Progenitor cell of endocrine pancreas (in vitro differentiated cells): ENCODE measurements at places on chromosomes 3 and 15. TPM values are rescaled to one million over a fixed set of nuclear protein-coding genes. Genes with fewer than 3 reads are reported as not detected.
A peak's percentile ranks its signal among the peaks of the same experiment; 100 is the strongest.

GRCh38 chr15:31605467-31605931 is 278.9 kb downstream of the KLF13 start:
- no peak for DNase-seq
- peaks cover 6% of the 10 kb centered on the region for H3K4me1 ChIP-seq
- H3K27me3 ChIP-seq, result no peaks in the 10 kb centered on the region

- DNase-seq, result no peak
- no peaks in the 10 kb centered on the region for H3K27me3 ChIP-seq
- peaks cover 9% of the 10 kb centered on the region for H3K36me3 ChIP-seq
- H3K4me3 ChIP-seq, result no peak within 1 kb of the TSS
- peaks cover 3% of the 10 kb centered on the region for H3K4me1 ChIP-seq
Observed at GRCh38 chr3:42090973-42091731, at the start of gene TRAK1. Gene TRAK1 (plus strand): TSS chr3:42091357. CDS start chr3:42091470, 113 bp downstream.

GRCh38 chr15:63675263-63675662 is 78.1 kb downstream of the FBXL22 start:
- peaks cover 5% of the 10 kb centered on the region for H3K4me1 ChIP-seq
- DNase-seq, result no peak
- no peaks in the 10 kb centered on the region for H3K27me3 ChIP-seq

- no peaks in the 10 kb centered on the region for H3K36me3 ChIP-seq
- H3K4me3 ChIP-seq, result peak overlapping the region; percentile 86
- peaks cover 42% of the 10 kb centered on the region for H3K27me3 ChIP-seq
- peak overlapping the region; percentile 81 for H3K27ac ChIP-seq
Observed at GRCh38 chr3:171460725-171461524, 720 bp upstream of the TNIK start.

- H3K27ac ChIP-seq, result no peak overlapping the region
- H3K27me3 ChIP-seq, result peaks cover 14% of the 10 kb centered on the region
- no peaks in the 10 kb centered on the region for H3K4me1 ChIP-seq
- H3K36me3 ChIP-seq, result no peaks in the 10 kb centered on the region
- H3K4me3 ChIP-seq, result no peak overlapping the region
- no peak for DNase-seq
Observed at GRCh38 chr3:23000371-23000770, 202.8 kb upstream of the UBE2E2 start.

GRCh38 chr3:177410730-177411129 is 213.4 kb upstream of the TBL1XR1 start:
- H3K4me3 ChIP-seq, result no peak overlapping the region
- no peaks in the 10 kb centered on the region for H3K27me3 ChIP-seq
- H3K27ac ChIP-seq, result no peak overlapping the region

GRCh38 chr3:179072100-179072438 is 460 bp upstream of the ZMAT3 start:
- H3K27ac ChIP-seq, result no peak overlapping the region
- peaks cover 15% of the 10 kb centered on the region for H3K4me1 ChIP-seq
- peaks cover 4% of the 10 kb centered on the region for H3K36me3 ChIP-seq
- H3K27me3 ChIP-seq, result no peaks in the 10 kb centered on the region
- DNase-seq, result no peak

DNA sequence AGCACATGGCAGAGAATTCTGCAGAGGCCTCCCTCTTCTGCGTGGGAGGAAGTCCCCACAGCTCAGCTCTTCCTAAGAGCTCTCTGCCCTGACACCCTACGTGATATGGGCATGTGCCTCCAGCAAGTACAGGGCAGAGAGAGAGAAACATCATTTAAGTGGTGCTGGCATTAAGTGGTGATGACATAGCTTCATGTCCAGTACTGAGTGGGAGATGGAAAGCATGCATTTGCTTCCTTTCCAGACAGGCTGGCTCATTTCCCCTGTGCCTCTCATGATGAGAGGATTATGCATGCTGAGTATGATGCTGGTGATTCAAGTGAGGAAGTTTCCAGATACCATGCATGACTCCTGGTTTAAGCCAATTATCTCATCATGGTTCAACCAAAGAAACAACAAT is 26.9 kb downstream of the BFSP2 start:
- no peaks in the 10 kb centered on the region for H3K36me3 ChIP-seq
- no peak overlapping the region for H3K4me3 ChIP-seq
- no peak for DNase-seq
- H3K27ac ChIP-seq, result no peak overlapping the region
- H3K27me3 ChIP-seq, result no peaks in the 10 kb centered on the region
- peaks cover 7% of the 10 kb centered on the region for H3K4me1 ChIP-seq

- no peak for DNase-seq
- no peaks in the 10 kb centered on the region for H3K36me3 ChIP-seq
Observed at GRCh38 chr3:120907659-120908029, 361 bp upstream of the STXBP5L start.

DNA sequence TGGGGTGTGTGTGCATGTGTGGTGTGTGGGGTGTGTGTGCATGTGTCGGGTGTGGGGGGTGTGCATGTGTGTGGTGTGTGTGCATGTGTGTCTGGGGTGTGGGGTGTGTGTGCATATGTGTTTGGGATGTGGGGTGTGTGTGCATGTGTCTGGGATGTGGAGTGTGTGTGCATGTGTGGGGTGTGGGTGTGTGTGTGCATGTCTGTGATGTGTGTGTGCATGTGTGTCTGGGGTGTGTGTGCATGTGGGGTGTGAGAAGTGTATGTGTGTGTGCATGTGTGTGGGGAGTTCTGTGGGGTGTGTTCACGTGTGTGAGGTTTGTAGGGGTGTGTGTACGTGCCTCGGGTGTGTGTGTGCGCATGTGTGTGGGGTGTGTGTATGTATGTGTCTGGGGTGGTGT is 6.7 kb upstream of the OCA2 start:
- peak overlapping the region; percentile 64 for H3K27ac ChIP-seq
- H3K36me3 ChIP-seq, result peaks cover 3% of the 10 kb centered on the region
- H3K27me3 ChIP-seq, result peaks cover 66% of the 10 kb centered on the region
- no peak for DNase-seq

DNA sequence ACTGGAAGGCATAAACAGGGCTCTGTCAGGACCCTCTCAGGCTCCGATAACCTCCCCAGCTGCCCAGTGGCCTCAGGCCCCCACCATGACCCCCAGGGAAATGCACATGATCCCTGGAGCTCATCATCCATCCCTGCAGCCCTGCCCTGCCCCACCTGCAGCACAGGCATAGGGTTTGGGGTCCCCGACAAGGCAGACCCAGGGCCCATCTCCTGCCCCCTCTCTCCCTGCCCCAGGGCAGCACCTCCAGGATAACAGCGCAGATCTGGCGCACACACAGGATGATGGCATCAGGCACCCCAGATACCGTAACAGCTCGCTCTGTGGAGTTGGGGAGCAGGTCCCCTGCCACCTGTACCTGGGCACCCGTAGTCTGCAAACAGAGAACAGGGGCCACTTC is 4.5 kb downstream of the GPR62 start:
- H3K27me3 ChIP-seq, result peaks cover 6% of the 10 kb centered on the region
- no peak for DNase-seq
- peaks cover 5% of the 10 kb centered on the region for H3K36me3 ChIP-seq
- H3K27ac ChIP-seq, result no peak overlapping the region
- peaks cover 3% of the 10 kb centered on the region for H3K4me1 ChIP-seq

DNA sequence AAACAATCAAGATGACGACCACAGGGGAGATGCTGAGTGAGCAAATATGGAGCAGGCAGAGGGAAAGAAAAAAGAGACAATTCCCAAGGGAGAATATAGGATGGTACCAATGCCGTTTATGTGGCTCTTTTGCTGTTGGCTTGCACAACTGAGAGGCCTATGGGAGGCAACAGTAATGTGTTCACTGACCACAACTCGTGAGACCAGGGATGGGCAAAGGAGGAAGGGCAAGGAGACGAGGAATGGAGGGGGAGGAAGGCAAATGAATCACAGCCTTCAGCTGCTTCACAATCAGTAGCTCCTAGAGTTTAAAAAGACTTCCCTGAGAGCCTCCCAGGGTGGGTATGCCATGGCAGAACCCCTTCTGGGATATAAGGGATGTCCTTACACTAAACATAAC is 131.5 kb downstream of the SLC9A9 start:
- H3K27ac ChIP-seq, result no peak overlapping the region
- peaks cover 5% of the 10 kb centered on the region for H3K4me1 ChIP-seq
- H3K36me3 ChIP-seq, result no peaks in the 10 kb centered on the region
- DNase-seq, result no peak
- H3K27me3 ChIP-seq, result no peaks in the 10 kb centered on the region

DNA sequence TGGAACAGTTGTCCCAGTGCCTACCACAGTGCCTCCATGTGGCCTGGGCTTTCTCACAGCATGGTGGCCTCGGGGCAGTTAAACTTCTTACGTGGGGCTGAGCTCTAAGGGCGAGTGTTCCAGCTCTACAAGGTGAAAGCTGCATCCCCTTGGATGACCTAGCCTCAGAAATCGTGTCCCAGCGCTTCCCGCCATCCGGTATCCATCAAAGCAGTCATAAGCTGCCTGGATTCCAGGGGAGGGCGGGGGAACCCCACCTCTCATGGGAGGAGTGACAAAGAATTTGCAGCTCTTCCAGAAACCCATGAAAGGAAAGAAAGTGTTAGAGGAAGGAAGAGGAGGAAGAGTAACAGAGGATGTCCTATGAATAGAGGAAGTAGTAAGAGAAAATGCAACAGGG is 45.8 kb upstream of the CCDC174 start:
- peaks cover 30% of the 10 kb centered on the region for H3K27me3 ChIP-seq
- no peak for DNase-seq
- H3K4me3 ChIP-seq, result no peak overlapping the region
- H3K36me3 ChIP-seq, result no peaks in the 10 kb centered on the region

GRCh38 chr3:50675179-50676030 is 678 bp downstream of the DOCK3 start:
- H3K36me3 ChIP-seq, result no peaks in the 10 kb centered on the region
- H3K4me3 ChIP-seq, result peak overlapping the region; percentile 74

GRCh38 chr3:41710646-41711388 is 251.1 kb downstream of the ULK4 start:
- no peaks in the 10 kb centered on the region for H3K4me1 ChIP-seq
- H3K36me3 ChIP-seq, result peaks cover 4% of the 10 kb centered on the region
- no peaks in the 10 kb centered on the region for H3K27me3 ChIP-seq
- DNase-seq, result no peak

DNA sequence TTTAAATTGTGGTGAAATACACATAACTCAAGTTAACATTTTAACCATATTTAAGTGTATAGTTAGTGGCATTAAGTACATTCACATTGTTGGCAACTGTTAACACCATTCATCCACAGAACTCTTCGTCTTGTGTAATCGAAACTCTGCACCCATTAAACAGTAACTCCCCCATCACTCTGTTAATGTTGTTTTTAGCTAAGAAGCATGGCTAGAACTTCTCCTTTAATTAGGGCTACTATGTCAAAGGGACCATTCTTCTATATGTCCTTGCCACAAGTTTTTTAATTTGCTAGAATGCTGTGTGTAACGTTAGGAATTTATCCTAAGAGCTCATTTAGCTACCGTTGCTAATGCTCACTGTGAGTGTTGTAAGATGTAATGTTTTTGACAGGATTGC is 60.6 kb downstream of the MAP2K5 start:
- no peak overlapping the region for H3K4me3 ChIP-seq
- no peak overlapping the region for H3K27ac ChIP-seq
- DNase-seq, result no peak
- peaks cover 7% of the 10 kb centered on the region for H3K36me3 ChIP-seq
- peaks cover 26% of the 10 kb centered on the region for H3K4me1 ChIP-seq

DNA sequence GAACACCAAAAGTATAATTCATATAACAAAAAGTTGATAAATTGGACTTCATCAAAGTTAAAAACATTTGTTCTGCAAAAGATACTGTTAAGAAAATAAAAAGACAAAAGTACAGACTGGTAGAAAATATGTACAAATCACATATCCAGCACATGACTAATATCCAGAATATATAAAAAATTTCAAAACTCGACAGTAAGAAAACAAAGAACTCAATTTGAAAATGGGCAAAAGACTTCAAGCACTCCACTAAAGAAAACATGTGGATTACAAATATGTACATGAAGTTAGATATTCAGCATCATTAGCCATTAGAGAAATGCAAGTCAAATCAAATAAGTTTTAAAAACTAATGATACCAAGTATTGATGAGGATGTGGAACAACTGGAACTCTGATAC is 6.7 kb downstream of the GK5 start:
- no peak overlapping the region for H3K27ac ChIP-seq
- H3K4me3 ChIP-seq, result no peak overlapping the region
- peaks cover 1% of the 10 kb centered on the region for H3K36me3 ChIP-seq

- no peaks in the 10 kb centered on the region for H3K36me3 ChIP-seq
- H3K27me3 ChIP-seq, result no peaks in the 10 kb centered on the region
- H3K27ac ChIP-seq, result no peak overlapping the region
- H3K4me3 ChIP-seq, result no peak overlapping the region
- no peak for DNase-seq
Observed at GRCh38 chr3:144875211-144875610, 903.6 kb downstream of the DIPK2A start.

DNA sequence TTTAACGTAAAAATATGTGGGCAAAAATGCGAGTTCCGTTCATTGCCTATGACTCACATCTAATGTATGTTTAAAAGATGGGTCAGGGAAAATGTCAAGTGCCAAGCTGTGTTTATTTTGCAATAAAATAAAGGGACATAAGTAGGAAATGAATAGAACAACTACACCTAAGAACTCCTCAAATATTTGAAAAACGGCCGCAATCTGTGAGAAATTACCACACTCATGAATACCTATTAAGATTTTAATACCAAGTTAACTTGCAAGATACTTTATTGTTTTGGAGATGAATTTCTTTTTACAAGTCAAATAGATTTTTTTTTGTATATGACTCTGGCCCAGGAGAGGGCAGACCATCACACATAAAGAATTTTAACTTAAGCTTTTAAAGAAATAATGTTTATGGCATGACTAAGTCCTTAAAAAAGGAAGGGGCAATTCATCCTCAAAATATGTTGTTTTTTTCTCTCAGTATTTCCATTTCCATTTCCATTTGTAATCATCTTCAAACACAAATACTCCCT is 152.7 kb downstream of the SUCNR1 start:
- H3K36me3 ChIP-seq, result no peaks in the 10 kb centered on the region
- H3K27me3 ChIP-seq, result no peaks in the 10 kb centered on the region
- no peaks in the 10 kb centered on the region for H3K4me1 ChIP-seq
- no peak overlapping the region for H3K4me3 ChIP-seq

- peaks cover 2% of the 10 kb centered on the region for H3K4me1 ChIP-seq
- no peaks in the 10 kb centered on the region for H3K36me3 ChIP-seq
- no peak overlapping the region for H3K4me3 ChIP-seq
- no peak overlapping the region for H3K27ac ChIP-seq
- peaks cover 24% of the 10 kb centered on the region for H3K27me3 ChIP-seq
Observed at GRCh38 chr3:51709004-51709420, 2.1 kb downstream of the GRM2 start.

- H3K27ac ChIP-seq, result no peak overlapping the region
- no peaks in the 10 kb centered on the region for H3K27me3 ChIP-seq
- H3K4me3 ChIP-seq, result no peak overlapping the region
- DNase-seq, result no peak
- no peaks in the 10 kb centered on the region for H3K4me1 ChIP-seq
Observed at GRCh38 chr15:101167411-101167752, 84.5 kb downstream of the CHSY1 start.

Gene DUOXA2
- not detected in 2 replicates for total RNA-seq

Gene FETUB
- total RNA-seq, result not detected in 2 replicates

Gene SOX2
- 55.0 and 72.0 TPM in 2 replicates for total RNA-seq

Gene C3orf49
- total RNA-seq, result not detected in 2 replicates

Gene CCDC54
- not detected in 2 replicates for total RNA-seq

Gene SPINK8
- total RNA-seq, result not detected in 2 replicates

Gene MYLK
- 1.1 and 3.8 TPM in 2 replicates for total RNA-seq

Gene CLDN16
- total RNA-seq, result 0.31 TPM in 2 replicates

Gene NR1I2
- 0.62 and 1.0 TPM in 2 replicates for total RNA-seq

Gene UBA5
- total RNA-seq, result 40.9 and 42.7 TPM in 2 replicates

Gene LEKR1
- total RNA-seq, result 2.4 and 4.1 TPM in 2 replicates

Gene DLL4
- 6.2 and 6.5 TPM in 2 replicates for total RNA-seq

Gene GHSR
- total RNA-seq, result not detected in 2 replicates

Gene LRRC31
- 0.67 and 1.2 TPM in 2 replicates for total RNA-seq
